Activated effector memory CD4-positive, alpha-beta T cell treated with Interleukin-2 at 50 U/mL for 16 hours (primary cell): ENCODE measurements at places on chromosomes 16 and 17.

GRCh38 chr16:78633551-78633950 lies 534.1 kb downstream of the WWOX start:
- DNase-seq, result no peak

DNA sequence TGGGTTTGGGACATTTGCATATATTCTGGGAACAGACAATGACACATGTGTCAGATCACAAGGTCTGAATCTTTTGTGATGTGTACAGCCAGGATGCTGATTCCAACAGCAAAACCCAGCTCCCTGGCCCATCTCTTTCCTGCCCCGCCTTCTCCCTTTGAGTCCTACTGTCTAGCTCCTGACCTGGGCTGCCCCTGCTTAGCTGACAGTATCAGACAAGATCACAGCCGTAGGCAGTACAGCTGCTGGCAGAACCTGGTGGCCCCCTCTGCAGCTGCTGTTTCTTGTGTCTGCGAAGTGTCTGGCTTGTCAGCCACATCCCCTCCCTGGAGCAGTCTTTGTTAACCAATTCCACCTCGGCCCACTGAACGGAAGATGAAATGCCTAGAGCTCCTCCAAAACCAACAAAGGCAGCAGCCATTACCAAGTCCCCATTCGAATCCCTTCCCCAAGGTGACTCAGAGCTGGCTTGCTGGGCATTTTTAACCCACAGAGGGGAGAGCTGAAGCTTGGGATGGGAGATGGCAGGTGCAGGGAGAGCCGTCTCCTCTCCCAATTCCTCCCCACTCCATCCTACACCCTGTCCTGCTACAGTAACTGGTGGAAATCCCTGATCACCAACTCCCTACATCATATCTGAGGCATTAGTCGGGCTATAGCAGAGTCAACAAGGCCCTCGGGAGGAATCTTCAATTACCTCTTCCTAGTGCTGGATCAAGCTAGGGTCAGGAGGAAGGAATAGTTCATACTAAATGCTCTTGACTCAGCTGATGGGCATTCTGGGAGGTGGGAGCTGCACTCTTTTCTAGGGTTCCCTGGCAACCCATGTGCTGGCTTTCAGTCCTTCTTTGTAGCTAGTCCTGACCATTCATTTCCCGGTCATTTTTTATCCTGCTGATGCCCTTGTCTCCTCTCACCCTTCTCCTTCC lies 5.8 kb downstream of the PIPOX start:
- no peak for DNase-seq

DNA sequence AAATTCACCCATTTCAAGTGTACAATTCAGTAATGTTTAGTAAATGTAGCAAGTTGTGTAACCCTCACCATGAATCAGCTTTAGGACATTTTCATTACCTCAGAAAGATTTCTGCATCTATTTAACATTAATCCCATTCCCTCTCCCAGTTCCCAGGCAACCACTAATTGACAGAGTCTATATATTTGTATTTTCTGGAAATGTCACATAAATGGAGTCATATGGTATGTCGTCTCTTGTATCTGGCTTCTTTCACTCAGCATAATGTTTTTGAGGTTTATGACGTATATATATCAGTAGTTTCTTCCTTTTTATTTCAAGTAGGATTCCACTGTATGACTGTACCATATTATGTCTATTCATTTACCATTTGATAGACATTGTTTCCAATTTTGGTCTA lies 199.8 kb downstream of the CYB561 start:
- no peak for DNase-seq

GRCh38 chr16:21600031-21600773 lies 825 bp downstream of the METTL9 start:
- peak; percentile 13 for DNase-seq

DNA sequence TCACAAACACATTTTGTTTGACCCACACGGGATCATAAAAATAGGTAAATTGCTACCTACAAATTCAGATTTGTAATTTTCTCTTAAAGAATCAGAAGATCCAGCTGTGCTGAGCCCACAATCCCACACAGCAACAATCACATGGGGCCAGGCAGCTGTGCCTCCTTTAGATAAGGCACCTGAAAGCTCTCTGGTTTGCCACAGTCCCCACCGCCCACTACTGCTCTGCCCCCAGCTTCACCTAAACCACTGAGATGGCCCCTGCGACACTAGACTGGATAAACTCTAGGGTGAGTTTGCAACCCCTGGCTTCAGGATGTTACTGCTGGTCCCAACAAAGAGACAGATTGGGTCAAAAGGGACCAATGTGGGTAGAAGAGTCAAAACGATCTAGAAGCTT lies 96.8 kb downstream of the GSG1L start:
- DNase-seq, result no peak

GRCh38 chr17:58120195-58120822 lies 27.9 kb upstream of the OR4D1 start:
- DNase-seq, result no peak

DNA sequence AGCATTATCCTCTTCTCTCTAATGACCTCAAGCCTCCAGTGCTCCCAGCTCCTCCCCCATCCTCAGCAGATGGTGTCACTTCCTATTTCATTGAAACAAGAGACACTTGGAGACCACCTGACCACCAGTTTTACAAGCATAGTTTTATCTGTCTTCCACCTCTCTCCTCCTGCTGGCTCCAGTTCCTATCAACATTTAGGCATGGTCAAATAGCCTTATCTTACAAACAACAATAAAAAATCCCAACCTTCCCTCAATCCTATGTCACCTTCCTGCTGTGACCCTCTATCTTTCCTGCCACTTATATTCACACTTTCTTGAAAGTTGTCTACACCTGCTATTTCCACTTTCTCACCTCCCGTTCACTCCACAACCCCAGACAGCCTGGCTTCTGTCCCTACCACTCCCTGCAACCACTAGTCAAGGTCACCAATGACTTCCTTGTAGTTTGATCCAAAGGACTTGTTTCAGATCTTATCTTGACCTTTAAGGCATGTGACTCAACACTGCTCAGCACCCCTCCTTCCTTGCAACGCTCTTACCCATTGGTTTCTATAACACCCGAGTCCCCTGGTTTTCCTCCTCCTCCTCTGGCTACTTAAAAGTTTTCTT lies 4.3 kb upstream of the NTN1 start:
- DNase-seq, result no peak

DNA sequence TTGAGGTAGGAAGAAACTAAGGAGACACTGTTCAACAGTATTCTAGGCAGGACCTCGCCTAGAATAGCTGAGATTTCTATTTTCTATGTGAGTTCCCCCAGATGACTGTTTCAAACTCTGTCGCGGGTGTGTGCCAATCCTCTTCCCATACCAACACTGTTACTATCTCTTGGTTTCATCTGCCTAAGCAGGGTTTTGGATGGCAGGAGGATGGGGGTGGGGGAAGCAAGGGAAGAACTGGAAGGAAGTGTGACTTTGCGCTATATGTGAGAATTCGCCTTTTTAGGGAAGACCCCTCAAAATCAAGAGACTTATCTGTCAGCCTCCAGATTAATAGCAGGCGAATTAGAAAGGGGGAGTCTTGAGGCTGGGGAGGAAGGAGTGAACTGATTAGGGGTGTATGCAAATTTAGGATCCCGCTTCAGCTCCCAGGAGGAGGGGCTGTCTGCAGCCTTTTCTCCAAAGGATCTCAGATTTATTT lies 521 bp upstream of the G6PC3 start:
- DNase-seq, result no peak

DNA sequence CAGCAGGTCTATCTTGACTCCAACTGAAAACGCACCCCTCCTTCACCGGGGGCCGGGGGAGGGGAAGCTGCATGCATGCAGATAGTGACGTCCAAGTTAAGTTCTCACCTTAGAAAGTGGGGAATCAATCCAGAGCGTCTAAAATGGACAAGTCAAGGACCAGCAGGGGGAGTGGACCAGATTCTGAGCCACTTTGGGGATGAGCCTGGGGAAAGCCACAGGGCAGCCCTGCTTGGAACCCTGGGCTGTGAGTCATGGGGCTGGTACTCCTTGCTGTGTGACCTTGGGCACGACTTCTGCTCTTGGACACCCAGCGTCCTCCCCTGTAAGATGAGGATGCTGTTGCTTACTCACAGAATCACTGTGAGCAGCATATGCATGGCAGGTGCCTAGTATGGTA lies 9.1 kb downstream of the TNFRSF13B start:
- DNase-seq, result no peak

DNA sequence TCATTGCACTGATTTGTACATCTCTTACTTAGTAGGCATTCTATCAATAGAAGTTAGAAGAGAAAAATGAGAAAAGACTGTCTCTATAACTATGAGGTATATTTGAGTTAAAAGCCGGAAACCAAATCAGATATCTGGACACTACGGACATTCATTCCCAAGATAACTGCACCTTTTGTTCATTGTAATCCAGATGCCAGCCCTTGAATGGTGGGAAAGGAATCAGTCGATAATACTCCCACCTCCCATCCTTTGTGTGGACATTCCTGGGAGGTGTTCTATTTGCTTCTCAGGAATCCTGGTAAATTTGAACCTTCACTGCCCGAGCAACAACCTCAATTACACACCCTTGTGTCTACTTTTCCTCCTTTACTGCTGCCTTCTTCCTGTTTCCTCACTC lies 225.2 kb downstream of the CHD9NB start:
- DNase-seq, result no peak

GRCh38 chr17:33804401-33804800 lies 450.7 kb upstream of the CCL2 start:
- DNase-seq, result no peak

DNA sequence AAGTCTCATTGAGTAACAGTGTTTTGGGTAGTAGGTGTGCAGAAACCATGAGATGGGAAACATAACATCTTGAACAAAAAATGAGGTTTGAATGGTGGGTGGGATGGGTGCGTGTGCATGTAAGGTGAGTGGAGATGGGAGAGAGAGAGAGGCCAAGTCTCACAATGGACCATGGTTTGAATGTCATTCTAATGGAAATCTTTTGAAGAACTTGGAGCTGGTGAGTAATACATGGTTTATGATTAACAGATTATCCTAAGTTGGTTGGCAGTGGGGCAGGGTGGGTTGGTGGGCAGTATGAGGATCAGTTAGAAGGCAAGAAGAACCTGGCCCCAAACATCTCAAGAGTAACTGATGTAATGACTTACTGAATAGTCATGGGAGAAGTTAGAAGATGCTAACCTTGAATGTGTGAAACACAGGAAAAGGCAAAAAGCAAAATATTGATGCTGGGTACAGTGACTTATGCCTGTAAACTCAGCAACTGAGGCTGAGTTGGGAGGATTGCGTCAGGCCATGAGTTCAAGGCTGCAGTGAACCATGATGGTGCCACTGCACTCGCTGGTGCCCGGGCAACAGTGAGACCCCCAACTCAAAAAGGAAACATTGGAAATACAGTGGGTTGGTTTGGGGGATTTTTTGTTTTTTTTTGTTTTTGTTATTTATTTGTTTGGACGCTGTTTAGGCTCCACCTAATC lies 32.7 kb downstream of the ZNF207 start:
- no peak for DNase-seq

GRCh38 chr17:50139950-50140885 lies 10.3 kb upstream of the SAMD14 start:
- DNase-seq, result peak; percentile 72

DNA sequence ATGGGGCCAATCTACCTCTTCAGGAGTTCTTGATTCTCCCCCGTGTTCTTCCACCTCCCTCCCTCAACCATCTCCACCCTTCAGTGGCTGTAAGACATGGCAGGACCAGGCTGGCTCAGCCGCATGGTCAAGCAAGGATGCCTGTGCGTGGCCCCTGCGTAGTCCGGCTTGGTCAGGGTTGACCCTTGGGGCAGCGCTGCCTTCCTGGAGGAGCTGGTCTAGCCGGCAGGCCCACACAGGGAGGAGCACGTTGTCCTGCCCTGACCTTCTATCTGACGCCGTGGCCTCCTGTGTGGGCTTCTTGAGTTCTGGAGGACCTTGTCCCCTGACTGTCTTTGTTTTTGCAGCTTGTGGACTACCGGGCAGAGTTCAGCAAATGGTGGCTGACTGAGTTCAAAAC lies 169.8 kb downstream of the DNAH9 start:
- DNase-seq, result no peak

DNA sequence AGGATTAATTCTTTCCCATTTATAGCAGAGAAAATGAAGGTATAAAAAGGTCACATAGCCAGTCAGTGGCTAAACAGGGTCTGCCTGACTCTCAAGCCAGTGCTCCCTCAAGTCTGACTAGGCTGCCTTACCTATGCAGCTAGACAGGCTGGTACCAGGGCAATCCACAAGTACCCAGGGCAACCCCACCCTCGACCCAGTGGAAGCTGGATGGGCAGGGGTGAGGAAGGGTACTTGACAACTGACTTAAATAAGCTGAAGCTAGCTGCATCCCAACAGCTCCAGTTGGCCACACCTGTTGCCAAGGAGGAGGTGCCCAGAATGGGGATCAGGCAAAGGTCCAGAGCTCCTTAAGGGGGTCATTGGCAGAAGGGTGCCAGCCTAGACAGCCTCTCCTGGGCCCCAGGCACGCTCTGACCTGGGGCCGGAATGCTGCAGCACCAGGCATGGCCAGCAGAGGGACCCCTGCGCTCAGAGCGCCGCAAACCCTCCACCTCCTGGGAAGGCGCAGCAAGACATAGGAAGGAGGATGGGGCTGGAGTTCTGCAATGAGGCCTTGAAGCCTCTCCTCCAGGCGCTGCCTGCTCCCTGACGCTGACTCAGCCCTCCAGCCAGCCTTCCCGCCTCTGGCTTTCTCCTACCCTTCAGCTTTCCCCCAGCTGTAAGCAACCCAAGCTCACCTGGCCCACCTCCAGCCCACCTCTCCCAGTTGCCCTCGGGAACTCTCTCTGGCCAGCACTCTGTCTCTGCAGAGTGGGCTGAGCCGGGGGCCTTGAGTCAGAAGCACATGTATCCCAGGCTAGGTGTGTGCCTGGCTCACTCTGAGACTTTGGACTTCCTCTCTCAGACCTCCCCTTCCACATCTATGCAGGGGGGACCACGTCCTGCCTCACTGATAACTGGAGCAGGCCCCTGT lies 28.8 kb downstream of the MPP2 start:
- peak; percentile 51 for DNase-seq

GRCh38 chr17:73973586-73974409 lies 229.7 kb upstream of the RPL38 start:
- DNase-seq, result no peak

GRCh38 chr17:18122990-18123753 lies 14.6 kb downstream of the MYO15A start:
- no peak for DNase-seq

GRCh38 chr16:90053902-90054500 lies 23.1 kb downstream of the PRDM7 start:
- no peak for DNase-seq

- no peak for DNase-seq
These were observed 14.8 kb downstream of the MIEN1 start for GRCh38 chr17:39715375-39716072.

DNA sequence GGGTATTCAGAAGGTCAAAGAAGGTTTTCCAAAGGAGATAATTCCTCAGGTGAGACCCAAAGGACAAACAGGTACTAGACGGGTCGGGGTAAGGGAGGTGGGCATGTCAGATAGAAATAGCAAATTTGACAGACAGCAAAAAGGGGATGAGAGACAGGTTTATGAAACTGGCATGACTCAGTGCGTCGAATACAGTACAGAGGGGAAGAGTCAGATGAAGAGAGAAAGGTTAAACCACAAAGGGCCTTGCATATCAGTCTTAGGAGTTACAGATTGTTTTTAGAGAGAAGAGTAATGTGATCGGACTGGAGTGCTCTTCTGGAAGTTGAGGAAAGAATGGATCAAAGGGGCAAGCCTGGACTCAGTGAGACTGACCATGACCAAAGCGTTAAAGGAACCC lies 88.4 kb downstream of the ZZEF1 start:
- DNase-seq, result no peak
